ENCODE measurements at places on chromosomes 6 and 20. TPM values are rescaled to one million over a fixed set of nuclear protein-coding genes. Genes with fewer than 3 reads are reported as not detected.

The SLPI gene
- 505 TPM for total RNA-seq

The TGM3 gene
- not detected for total RNA-seq

- no peak for DNase-seq
Measured at GRCh38 chr20:60963146-60963545, 288.9 kb upstream of the CDH4 start.

DNA sequence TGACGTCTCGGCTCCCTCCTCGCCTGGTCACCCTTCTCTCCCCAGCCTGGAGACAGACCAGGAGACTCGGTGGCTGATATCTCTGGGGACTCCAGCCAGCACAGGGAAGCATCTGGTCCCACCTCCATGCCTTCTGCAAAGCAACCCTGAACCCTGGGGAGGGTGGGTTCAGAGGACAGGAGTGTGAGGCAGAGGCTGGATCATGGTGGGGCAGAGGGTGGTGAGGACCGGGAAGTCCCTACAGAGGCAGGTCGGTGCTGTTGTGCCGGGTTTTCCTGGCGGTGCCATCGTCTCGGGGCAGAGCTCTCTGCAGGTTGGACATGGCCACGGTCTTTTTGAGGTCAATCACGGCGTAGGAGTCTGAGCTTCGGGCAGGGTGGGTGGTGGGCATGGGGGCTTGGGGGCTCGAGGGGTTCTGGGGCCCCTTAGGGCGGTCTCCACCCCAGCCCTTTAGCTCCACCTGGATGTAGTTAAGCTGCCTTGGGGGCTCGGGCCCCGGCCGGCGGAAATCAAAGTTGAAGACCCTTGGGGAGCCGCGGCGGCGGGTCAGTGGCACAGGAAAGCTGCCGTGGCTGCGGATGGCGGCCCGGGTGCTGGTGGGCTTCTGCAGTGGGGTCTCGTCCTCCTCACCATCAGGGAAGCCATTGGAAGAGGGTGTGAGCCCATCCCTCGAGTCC is 9.2 kb downstream of the FRS3 start:
- no peak for DNase-seq
